ENCODE measurements at places on chromosomes 13 and 19.
A peak's percentile ranks its signal among the peaks of the same experiment; 100 is the strongest.

GRCh38 chr19:38304866-38305429 lies 897 bp downstream of the C19orf33 start:
- no peak for DNase-seq

GRCh38 chr13:40205771-40206240 lies 460.6 kb downstream of the FOXO1 start:
- DNase-seq = no peak

- peak; percentile 96 for DNase-seq
These were observed 24.9 kb downstream of the EPS15L1 start for GRCh38 chr19:16446724-16447368.

DNA sequence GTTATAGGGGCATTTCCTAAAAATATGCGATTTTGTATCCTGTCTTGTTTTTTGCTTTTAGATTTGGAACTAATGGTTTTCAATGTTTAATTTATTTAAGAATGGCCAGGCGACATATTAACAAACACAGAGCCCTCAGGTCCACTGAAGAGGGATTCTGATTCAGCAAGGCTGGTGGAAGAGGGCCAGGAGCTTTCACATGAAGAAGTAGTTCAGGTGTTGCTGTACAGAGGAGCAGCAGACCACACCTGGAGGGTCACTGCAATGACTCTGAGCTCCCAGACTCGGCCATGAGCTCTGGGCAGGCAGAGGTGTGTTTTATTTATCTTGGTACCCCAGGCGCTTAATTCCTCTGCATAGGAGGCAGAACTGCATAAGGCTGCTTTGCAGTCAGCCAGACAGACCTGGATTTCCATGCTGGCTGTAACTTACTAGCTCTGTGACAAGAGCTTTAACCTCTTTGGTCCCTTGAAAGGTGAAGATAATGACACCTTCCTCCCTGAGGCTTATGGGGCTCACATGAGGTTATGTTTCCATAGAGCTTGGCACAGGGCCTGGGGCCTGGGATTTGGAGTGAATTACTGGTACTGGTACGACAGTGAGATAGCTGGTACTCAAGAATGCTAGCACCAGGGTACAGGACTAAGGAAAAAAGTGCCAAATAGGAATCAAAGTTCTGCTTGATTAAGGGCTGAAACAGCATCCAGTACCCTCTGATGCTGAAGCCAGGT lies 184.7 kb downstream of the OXGR1 start:
- DNase-seq = no peak

GRCh38 chr13:60509601-60510386 lies 112.8 kb downstream of the TDRD3 start:
- peak; percentile 7 for DNase-seq
